Right renal cortex interstitium (tissue), 3 donors: ENCODE measurements at places on chromosomes 5 and 9.

DNA sequence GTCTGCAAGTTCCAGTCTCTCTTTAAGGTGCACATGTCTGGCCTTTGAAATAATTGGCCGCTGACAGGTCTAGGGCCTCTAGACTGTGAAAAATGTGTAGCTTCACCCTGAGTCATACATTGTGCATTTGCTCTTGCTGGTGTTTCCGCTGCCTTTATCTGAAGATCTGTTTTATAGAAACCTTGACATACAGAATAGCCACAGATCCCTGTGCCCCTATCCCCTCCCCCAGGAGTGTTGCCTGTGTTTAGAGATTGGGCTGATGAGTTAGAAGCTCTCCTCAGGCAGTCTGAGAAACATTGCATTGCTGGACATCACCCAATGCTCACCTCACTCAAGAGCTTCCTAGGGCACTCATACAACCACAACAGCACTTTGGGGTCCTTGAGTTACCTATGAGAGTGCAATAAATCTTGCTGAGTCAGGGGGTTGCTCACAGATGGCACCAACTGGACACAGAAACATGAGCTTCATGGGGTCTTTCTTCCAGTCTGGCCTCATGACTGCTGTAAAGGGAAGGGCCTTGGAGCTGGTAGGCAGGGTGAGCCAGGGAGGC is 3.8 kb upstream of the ZNF782 start:
- DNase-seq, result no peak

- no peak for DNase-seq
Measured at GRCh38 chr5:173499471-173500212, 116.8 kb downstream of the BOD1 start.

DNA sequence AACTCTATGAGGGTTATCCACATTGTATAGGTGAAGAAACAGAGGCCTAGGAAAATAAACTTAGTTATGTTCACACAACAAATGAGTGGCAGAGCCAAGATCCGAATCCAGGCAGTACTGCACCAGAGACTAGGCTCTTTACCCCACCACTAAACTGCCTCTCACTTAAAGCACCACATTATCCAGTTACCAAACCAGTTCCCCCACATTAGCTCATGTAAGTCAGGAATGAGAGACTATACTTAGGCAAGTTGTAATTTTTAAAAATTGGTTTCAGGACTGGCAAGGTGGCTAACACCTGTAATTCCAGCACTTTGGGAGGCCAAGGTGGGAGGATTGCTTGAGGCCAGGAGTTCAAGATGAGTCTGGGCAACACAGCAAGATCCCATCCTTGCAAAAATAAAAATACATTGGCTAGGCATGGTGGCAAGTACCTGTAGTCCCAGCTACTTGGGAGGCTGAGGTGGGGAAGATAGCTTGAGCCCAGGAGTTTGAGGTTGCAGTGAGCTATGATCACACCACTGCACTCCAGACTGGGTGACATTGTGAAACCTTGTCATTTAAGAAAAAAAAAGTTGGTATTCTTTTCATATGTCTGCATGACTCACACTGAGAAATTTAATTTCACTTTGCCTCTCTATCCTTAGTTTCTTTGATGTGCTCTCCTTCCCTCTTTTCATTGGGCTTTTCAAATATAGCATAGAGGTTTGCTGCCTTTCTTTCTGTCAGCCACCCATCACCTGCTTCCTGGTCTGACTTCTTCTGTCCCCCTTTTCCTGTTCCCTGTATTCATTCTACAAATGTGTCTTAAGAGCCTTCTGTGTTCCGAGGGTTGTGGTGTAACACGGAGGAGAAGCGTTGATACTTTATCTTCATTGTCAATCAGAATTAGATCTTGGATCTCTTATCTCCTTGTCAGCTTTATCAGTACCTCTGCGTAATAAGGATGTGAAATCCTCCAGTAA is 64.7 kb downstream of the ERMP1 start:
- no peak for DNase-seq

- DNase-seq, result no peak
Measured at GRCh38 chr5:168784454-168784853, 205.3 kb upstream of the PANK3 start.

DNA sequence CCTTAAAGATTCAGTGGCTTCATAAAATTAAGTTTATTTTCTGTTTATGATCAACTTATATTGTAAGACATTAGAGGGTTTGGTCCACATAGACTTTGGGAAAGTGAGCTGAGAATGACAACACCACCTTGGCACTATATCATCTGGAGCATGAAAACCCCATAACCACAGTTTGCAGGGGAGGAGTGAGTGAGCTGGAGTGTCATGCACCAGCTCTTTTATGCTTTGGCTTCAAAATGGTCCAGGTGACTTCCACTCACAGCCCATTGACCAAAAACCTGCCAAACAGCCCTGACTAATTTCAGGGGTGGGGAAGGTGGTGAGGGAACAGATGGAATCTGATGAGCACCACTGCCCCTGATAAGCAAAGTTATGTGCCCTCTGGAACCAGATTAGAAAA is 295.8 kb downstream of the DMRTA1 start:
- no peak for DNase-seq

DNA sequence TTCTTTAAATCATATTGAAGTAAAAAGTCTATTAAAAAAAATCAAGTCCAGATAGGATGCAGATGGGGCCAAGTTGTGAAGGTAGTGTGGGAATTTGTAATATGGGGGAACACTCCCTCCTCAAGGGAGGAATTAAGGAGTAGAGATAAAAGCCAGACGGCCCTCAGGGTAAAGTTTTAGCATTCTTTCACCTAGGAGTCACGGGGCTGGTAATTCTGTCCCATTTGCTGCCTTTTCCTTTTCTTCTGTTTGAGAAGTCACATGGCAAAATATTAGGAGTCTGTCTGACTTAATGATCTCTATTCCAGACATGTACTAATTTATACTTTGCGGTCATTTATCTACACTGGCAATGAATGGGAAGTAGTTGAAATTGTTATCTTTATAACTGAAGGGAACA is 61.9 kb downstream of the SNX24 start:
- no peak for DNase-seq

- DNase-seq, result no peak
Measured at GRCh38 chr5:2103940-2104339, 221.2 kb upstream of the IRX4 start.

- DNase-seq, result no peak
Measured at GRCh38 chr9:89929673-89930480, 325.1 kb downstream of the GADD45G start.

GRCh38 chr5:149072376-149072775 is 9.5 kb upstream of the SH3TC2 start:
- DNase-seq, result no peak

GRCh38 chr9:38000332-38000731 is 68.7 kb downstream of the SHB start:
- no peak for DNase-seq

DNA sequence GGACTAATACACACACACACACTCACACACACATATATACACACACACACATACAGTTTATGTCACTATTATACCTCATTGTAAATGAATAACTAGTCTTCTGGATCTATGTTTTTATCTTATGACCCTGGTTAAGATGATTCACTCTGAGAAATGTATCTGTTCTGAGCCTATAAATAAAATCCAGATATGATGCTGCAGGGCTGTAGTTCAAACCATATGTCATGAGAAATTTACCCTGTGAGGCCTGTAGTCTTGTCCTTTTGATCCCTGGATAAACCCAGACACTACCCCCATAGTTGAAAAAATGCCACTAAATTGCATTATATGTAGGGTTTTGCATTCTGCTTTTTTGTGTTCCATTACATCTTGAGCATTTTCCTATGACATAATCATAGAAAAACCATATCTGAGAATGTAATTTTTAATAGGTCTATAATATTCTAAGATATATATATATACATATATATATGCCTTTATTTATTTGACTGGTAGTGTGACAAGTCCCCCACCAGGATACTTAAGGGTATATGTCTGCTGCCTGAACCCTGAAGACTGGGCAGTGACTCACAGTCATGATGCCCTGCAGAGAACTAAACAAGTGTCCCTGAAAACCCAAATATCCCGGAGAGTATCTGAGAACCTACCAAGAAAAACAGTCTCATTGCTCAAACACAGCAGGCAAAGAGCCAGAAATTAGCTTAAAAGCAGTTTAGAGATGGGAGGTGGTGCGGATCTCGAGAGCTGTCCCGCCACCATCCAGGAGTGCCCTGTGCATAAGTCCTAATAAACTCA is 18.4 kb upstream of the ALDOB start:
- no peak for DNase-seq

GRCh38 chr9:26669701-26670670 is 222.6 kb downstream of the CAAP1 start:
- DNase-seq, result no peak

- no peak for DNase-seq
Measured at GRCh38 chr5:73786043-73786831, 160.2 kb downstream of the ARHGEF28 start.

- no peak for DNase-seq
Measured at GRCh38 chr9:72937545-72937944, 15.3 kb downstream of the ALDH1A1 start.

DNA sequence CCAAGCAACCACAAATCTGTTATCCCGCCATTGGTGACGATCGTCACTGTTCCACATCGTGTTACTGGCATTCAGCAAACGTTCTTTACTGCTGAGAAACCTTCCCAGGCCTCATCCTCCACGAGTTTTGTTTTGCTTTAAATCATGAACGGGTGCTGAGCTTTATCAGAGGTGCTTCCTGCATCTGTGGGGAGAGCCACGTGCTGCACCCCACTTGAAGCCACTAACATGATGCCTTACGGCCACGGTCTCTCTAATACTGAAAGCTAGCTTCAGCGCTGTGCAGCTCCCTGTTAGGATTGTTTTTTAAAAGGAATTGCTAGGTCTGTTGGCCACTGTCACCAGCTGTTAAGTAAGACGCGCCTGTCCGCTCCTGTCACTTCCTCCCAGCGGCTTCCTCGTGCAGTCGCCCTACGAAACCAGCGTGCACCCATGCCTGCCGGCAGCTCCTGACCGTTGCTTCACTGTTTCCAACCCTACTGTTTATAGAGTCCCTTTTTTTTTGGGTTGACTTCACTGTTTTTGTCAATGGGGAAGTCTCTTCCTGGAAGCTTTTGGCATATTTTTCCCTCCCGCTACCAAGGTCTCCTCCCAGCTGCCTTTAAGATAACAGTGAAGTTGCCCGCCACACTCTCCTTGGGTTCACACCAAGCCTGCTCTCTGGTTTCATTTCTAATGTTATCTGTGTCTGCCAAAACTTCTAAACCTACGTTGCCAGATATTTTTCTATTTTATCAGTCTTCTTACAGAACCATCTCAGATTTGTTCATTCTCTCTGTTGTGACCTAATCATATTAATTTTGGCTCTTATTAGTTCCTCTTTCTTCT is 20.3 kb downstream of the LPCAT1 start:
- no peak for DNase-seq

GRCh38 chr9:127776195-127776923 is 2.1 kb downstream of the SH2D3C start:
- no peak for DNase-seq

- no peak for DNase-seq
Measured at GRCh38 chr9:108663422-108663821, 192.4 kb downstream of the ACTL7B start.

DNA sequence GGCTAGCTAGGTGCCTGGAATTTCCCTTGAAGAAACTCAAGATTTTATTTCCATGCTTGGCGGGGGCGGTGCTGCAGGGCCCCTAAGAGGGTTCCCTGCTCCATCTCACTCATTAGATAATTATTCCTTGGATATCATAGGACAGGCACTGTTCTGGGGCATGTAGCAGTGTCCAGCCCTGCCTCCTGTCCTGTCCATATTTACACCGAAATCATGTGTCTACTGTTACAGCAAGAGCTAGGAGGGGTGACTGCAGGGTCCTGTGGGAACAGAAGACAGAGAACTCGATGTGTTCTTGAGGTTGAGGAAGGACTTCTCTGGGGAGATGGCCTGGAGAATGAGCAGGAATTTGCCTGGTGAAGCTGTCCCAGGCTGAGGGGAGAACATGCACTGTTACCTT is 96.6 kb downstream of the CYFIP2 start:
- no peak for DNase-seq

GRCh38 chr5:173477345-173478040 is 139.0 kb downstream of the BOD1 start:
- no peak for DNase-seq

- no peak for DNase-seq
Measured at GRCh38 chr5:115461506-115462290, 82.9 kb downstream of the FEM1C start.

- DNase-seq, result no peak
Measured at GRCh38 chr9:109387206-109387605, 66.3 kb upstream of the EPB41L4B start.

DNA sequence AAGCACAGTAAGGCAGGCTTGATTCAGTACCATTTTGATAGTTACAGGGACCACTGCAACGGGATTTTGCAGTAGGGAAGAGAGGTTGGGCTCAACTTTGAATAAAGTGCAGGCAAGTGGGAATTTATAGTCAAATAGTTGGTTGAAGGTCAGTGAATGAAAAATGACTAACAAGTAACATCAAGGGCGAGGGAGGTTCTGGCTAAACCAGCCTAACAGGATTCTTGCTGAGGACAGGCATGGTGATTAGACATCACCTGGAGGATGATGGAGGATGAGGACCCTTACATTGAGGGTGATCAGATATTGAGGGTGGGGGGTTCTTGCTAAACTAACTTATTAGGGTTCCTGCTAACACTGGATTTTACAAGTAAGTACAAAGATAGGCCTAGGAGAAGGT is 66.1 kb upstream of the SMC5 start:
- DNase-seq, result no peak

DNA sequence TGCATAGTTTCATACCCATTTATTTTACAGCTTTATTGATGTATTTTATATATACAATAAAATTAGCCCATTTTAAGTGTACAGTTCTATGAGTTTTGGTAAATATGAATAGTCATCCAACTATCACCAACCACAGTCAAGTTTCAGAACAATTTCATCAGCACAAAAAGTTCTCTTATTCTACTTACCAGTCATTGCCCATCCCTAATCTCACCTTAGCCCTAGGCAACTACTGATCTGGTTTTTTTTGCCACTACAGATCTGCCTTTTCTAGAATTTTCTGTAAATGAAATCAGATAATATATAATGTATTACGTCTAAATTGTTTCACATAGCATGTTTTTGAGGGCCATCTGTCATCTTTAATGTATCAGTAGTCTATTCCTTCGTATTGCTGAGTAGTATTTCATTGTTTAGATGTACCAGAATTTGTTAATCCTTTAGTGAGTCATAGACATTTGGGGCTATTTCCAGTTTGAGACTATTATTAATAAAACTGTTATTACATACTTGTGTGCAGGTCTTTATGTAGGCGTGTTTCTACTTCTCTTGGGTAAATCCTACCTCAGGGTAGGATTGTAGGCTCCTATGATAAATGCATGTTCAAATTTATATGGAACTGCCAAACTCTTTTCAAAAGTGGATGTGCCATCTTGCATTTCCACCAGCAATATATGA is 198.5 kb upstream of the ADAMTSL1 start:
- no peak for DNase-seq
